ENCODE measurements at places on chromosomes 1 and 21.

- DNase-seq = no peak
Measured at GRCh38 chr1:243942196-243943150, 92.4 kb upstream of the AKT3 start.

DNA sequence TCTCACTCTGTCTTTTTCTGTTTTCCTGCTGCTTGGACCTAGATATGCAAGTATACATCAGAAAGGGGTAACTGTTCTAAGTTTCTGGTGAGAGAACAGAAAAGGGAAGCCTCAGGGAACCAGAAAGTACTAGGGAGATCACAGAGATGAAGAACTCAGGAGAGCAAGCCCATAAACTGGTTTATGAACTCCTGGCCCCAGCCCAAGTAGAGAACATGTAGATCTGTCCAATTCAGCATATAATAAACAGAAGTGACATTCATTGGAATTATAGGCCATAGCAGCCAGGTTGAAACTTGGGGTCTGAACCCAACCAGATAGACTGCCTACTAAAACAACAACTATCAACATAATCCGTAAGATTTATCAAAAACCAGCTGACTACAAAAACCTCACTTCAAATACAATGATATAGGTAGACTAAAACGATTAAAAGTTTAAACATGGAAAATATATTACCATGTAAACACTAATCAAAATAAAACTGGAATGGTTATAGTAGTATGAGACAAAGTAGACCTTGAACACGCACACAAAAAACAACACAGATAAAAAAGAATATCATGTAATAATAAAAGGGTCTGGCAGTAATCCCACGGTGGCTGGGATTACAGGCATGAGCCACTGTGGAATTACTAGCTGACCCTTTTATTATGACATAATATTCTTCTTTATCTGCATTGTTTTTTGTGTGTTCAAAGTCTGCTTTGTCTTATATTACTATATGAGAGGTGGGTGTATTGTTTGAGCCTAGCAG, 65.0 kb downstream of the ZSWIM5 start:
- no peak for DNase-seq

- no peak for DNase-seq
Measured at GRCh38 chr1:19869929-19870328, 12.3 kb upstream of the OTUD3 start.

DNA sequence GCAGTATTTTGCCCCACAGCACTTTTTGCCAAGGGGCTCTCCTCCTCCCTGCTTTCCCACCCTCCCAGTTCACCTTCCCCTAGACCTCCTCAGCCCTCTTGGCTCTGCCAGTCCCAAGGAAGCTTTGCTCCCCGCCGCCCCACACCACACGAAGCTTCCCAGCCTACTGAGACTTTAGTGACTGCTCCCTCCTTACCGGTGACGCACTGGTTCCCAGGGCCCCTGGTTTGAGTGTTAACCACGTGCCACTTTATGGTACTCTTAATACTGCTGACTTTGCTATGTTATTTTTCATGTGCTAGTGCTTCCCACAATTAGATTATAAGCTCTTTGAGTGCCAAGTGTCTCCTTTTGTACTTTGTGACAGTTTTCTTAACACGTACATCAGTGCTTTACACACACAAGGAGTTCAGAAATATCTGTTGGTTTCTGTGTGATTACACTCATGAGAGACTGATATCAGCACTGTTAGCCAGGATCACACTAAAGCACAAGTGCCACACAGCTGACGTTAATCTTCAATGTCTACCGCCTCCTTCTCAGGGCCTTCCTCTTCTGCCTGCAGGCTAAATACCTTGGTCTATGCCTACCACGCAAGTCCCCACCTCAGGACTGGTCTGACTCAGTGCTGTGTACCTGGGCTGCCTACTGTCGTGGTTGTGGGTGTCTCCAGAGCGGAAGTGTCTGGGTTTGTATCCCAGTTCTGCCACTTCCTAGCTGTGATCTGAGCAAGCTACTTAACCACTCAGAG, 61.0 kb downstream of the DNTTIP2 start:
- DNase-seq = no peak

DNA sequence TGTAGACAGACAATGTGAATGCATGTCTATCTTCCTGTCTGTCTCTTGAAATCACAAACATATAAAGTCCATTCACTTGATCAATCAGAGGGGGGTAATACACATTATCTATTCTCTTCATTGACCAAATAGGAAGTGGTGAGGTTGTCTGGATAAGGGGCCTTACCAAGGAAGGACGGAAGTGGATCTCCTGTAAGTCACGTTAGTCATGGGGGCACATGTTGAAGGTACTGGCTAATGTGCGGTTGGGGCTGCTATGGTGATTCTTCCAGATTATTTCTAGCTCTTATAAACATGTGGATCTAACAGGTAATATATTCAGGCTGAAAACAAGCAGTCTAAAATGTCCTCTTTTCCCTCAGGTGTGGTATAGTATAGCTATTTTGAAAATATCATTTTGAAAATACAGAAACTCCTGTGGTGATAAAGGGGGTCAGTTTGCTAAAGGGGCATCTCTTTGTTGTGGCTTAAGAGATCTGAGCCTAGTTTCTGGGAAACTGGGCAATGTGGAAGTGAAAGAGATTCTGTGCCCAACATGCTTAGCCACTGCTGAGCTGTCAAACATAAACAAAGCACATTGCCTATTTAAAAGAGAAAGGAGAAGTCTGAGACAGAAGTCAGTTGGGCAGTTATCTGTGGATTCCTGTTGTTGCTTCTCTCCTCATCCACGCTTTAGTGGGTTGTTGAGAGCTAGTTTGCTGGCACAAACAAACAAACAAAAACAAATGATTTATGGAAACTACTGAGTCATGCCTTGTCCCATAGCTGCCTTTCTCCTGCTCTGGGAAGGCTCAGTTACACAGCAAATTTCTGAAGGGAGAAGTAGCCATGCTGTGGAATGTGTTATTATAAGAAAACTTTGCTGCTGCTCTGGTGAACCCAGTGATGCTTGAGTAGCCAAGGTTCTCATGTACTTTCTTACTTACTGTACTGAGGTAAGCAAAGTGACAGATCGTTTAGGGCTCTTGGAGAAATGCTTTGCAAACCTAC, 166.9 kb downstream of the HLX start:
- no peak for DNase-seq

DNA sequence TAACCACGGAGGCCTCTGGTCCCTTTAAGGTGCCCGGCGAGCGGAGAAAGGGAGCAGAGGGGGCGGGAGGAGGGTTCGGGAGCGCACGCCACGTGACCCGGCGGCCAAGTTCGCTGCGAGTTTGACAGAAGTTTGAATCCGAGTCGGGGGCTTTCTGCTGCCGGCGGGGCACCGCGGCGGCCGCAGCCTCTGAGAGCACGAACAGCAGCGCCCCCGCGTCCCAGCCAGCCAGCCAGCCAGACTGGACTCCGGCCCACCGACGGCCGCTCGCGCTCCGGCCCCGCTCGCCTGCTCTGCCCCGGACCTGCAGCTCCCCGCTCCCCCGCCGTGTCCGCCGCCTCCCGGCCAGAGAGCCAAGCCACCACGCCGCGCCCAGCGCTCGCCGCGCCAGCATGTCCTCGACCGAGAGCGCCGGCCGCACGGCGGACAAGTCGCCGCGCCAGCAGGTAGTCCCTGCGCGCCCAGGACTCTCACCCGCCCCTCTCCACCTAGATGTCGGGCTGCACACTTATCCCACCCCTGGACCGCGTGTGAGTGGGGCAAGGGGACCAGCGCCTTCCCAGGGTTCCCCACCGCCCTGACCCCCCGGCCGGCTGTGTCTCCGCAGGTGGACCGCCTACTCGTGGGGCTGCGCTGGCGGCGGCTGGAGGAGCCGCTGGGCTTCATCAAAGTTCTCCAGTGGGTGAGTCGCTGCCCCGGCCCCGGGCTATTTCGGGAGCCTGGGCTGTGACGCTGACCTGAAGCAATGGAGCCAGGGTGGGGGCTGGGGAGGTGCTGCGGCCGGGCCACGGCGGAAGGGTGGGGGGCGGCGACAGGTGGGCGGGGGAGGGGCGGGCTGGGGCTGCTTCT, at the start of gene SYPL2:
Gene SYPL2, plus strand, starts transcription at position 95 of the 849 bp plus-strand sequence. Its CDS starts 298 bp downstream, at position 393.
- peak; percentile 33 for DNase-seq

- no peak for DNase-seq
Measured at GRCh38 chr1:59520194-59520593, 223.3 kb downstream of the FGGY start.

- peak; percentile 42 for DNase-seq
Measured at GRCh38 chr1:32361674-32362473, 411 bp downstream of the FAM229A start.

GRCh38 chr1:207101720-207102119, 2.3 kb upstream of the C4BPA start:
- DNase-seq = no peak

- DNase-seq = no peak
Measured at GRCh38 chr1:226353698-226354525, 44.9 kb upstream of the LIN9 start.

- no peak for DNase-seq
Measured at GRCh38 chr1:51574796-51575195, 42.1 kb upstream of the OSBPL9 start.

DNA sequence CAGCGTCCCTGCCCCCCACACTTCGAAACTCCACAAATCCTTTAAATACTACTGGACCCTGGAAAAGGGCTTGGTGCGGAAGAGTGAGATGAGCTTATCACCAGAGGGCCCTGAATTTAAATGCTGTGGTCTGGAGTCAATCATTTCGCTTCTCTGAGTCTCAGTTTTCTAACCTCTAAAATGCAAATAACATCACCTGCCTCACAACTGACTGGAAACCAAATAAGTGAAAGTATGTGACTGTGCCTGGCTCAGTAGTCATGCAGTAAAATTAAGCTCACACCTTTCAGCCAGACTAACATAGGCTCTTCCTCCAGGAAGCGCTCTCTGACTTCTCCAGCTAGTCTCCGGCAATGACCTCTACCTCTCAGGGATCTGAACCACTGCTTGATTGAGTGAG, 4.2 kb downstream of the GJA4 start:
- DNase-seq = no peak

- peak; percentile 58 for DNase-seq
Measured at GRCh38 chr1:180229483-180230415, at the start of gene LHX4. LHX4 (plus strand) TSS chr1:180230264; CDS start chr1:180230530, 266 bp downstream.

DNA sequence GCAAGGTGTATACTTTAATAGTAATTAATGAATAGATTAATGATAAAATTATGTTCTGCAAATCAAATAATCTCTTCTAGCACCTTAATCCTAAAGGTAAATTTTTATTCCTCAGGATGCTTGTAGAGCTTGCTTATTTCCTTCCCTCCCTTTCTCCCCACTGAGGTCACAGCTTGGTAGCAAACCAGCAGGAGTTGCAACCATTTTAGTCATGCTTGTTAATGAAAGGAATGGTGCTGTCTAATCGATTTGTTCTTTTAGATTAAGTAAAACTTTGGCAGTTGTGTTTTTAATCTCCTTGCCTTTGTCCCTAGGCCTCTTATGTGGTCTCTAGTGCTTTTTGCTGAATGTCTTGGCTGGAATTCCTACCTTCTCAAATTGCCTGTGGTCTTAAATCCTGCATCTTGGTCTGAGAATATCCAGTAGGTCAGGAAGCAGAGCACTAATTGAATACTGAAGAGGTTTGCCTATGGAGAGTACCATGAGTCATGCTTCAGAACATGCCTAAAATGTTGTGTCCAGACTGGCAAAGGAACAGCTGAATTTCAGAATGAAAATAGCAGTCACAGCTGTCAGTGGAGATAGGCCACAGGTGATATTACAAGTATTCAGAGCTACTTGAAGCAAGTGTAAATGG, 36.3 kb upstream of the RWDD3 start:
- no peak for DNase-seq

- DNase-seq = no peak
Measured at GRCh38 chr1:36320291-36320761, 3.1 kb downstream of the EVA1B start.

GRCh38 chr1:92134331-92134730, 54.2 kb downstream of the BTBD8 start:
- no peak for DNase-seq
